Neural progenitor cell (in vitro differentiated cells): ENCODE measurements at places on chromosomes 13 and 19. TPM values are rescaled to one million over a fixed set of nuclear protein-coding genes. Genes with fewer than 3 reads are reported as not detected.

The CATSPERD gene
- total RNA-seq, result not detected in 2 replicates

The ZNF439 gene
- total RNA-seq, result 5.2 and 6.5 TPM in 2 replicates

The SIGLEC14 gene
- total RNA-seq, result not detected in 2 replicates

The BST2 gene
- total RNA-seq, result 44.8 and 65.5 TPM in 2 replicates

The DKKL1 gene
- total RNA-seq, result 3.0 and 5.6 TPM in 2 replicates

The ATP8A2 gene
- 4.2 and 4.8 TPM in 2 replicates for total RNA-seq

The SLC10A2 gene
- not detected in 2 replicates for total RNA-seq

The IGFL1 gene
- not detected in 2 replicates for total RNA-seq

The IZUMO2 gene
- not detected in 2 replicates for total RNA-seq

The ACP7 gene
- total RNA-seq, result 0.22 TPM in 1 of 2 replicates, not detected in the other

The HTR2A gene
- total RNA-seq, result 0.19 TPM in 1 of 2 replicates, not detected in the other

The PABPC3 gene
- total RNA-seq, result 0.17 TPM in 1 of 2 replicates, not detected in the other

The RFPL4AL1 gene
- total RNA-seq, result not detected in 2 replicates
